ENCODE measurements at places on chromosomes 7 and 10.

GRCh38 chr10:97921581-97922021 is 72.0 kb downstream of the GOLGA7B start:
- no peak for DNase-seq

DNA sequence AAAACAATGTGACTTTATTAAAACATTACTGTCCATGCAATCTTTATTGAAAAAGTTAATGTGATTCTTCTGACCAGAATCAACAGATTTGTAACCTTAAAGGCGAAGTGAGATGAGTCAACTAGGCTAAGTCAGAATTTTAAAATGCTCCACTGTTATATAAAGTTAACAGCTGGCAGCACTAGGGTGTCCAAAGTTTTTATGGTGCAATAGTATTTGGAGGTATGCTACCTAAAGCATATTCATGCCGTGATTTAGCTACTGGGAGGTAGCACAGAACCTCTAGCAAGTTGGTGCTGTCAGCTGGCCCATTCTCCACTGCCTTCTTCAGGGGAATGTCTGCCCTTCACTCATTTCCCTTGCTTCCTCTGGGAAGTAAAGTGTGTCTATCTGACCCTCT is 126.7 kb downstream of the RAPGEF5 start:
- no peak for DNase-seq

- peak; percentile 38 for DNase-seq
Measured at GRCh38 chr10:92573091-92573797, 649 bp downstream of the IDE start.

DNA sequence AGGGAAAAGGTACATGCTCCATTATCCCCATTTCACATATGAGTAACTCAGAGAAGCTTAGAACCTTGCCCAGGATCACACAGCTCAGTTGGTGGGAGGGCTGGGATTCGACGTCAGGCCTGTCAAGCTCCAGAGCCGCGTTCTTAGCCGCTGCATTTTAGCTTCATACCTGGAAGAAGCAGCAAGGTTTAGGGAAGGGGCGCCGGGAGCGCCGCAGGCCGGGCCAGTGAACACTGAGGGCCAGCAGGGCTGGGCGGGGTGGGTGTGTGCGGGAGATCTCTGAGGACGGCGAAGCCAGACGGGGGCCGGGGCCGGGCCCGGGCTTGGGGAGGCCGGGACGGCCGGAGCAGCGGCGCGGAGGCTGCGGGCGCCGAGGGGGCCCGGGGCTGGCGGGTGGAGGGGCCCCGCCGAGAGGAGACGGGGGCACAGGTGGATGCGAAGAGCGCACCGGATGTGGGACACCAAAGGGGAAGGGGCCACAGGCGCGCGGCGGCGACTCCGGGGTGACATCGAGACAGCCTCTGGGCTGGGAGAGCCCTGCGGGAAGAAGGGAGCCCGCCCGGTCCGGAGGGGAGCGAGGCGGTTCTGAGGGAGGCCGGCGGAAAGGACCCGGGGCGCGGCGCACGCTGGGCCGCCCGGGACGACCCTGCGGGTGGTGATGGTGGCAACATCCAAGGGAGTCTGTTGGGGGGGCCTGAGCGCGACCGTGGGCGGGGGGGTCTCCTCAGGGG is 498 bp downstream of the NDST2 start:
- peak; percentile 48 for DNase-seq

DNA sequence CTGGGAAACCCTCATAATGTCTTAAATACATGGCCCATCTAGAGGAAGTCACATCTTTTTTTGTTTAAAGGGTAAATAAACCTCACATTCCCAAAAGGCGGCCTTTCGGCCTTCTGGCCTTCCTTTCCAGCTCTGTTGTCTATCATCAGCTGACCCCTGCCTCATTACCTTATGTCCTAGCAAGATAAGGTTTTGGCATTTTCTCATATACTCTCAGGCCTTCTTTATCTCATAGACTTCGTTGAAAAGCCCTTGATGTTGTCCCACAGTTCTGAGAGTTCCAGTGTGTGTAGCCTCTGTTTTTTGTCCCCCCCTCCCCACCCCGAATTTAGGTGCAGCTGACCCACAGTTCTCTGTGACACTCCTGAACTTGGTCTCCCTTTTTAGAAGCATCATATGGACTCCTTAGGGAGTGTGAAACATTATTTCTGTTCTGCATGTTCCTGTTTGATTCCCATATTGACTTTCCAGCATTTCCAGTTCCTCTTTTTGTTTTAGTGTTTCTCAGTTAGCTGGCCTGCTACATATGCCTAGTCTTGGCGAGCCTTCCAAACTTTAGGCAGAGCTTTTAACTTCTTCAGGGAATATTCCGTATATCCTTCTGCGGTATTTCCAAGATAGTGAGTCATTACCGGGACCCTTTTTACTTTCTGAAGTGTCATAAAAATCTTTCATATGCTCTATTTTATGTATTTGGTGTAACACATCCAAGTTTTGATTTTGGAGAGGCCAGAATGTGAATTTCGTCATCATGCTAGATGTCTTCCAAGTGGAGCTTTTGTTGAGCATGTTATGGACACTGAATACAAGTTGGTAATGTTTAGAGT is 138.5 kb downstream of the LRRC4 start:
- no peak for DNase-seq

DNA sequence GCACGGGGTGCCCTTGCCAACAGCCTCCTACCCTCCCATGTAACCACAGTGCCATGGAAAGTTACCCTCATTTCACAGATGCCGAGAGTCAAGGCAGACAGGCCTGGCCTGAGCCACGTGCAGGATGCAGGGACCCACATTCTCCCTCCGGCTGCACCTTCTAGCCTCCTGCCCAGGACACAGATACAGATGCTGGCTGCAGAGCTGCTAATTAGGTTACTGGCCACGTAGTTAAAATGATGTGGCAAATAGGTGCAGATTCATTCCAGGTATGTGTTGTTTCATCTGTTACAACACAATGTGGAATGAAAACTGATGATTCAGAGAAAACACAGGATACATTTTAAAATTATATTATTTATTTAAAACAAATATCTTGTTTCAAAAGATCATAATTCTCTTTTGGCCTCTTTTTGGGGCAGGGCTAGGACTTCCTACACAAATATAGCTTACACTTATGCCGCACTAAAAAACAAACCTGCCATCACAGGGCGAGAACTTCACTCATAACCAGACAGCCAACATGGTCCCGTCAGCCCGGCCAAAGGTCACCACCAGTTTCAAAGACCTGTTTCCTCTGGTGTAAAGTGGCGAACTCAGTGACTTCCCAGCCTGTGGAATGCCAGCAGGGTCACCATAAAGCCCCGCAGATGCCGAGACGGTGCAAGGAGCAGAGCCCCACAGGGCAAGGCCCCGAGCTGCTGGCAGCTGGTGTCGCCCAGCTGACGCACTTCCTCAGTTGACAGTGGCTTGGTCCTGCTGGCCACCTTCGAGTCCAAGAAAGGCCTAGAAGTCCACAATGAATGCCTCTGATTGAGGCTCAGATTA is 83.5 kb downstream of the TNS3 start:
- DNase-seq = peak; percentile 71

DNA sequence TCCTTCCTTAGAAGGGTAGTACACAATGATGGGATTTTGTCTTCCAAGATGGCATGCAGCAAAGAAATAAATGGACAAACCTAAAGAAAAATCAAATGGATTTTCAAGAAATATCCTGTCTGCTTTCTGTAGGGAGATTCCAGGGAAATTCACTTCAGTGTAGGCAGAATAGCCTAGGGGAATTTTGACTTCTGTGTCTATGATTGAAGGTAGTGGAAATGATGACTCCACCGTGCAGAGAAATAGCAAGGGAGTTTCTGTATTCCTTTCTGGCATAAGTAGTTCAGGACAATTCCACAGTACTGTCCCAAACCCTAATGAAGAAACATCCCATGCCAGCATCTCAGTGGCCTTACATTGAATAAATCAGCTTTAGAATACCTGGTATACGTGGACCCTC is 9.5 kb downstream of the ATOH7 start:
- DNase-seq = no peak

- no peak for DNase-seq
Measured at GRCh38 chr10:77350711-77351119, 286.9 kb downstream of the KCNMA1 start.

DNA sequence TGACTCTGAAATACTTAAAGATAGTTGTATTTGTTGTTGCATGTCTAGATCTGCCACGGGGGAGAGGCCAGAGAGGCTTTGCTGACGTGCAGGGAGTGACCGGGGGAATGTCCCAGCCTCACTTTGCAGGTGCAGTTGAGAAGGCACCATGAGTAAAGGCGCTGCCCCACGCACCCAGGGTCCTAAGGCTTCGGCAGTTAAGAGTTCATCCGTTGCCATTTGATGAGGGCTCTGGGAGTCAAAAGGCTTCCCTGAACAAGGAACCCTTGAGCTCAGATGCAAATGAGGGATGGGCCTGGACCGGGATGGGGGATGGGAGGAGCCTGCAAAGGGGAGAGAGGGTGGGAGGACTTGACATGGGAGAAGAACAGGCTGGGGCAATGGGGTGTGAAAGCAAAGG is 20.4 kb downstream of the PPP2R2D start:
- DNase-seq = no peak

DNA sequence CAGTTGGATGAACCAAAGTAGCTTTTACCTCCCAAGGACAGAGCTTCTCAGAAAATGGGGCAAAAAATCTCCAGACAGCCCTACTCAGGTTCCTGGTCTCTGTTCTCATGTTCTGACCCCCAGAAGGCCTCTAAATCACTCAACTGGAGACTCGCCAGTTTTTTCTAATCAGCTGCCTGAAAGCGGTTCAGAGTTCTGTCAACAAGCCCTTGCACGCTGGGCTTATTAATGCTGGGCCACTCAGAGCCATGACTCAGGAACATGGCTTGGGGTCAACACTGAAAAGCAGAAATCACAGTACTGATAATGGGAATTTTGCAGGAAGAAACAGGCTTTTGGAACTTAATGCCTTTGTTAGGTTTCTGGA is 15.3 kb downstream of the ECHDC3 start:
- no peak for DNase-seq

- DNase-seq = no peak
Measured at GRCh38 chr10:131795761-131796160, 105.0 kb upstream of the PPP2R2D start.

DNA sequence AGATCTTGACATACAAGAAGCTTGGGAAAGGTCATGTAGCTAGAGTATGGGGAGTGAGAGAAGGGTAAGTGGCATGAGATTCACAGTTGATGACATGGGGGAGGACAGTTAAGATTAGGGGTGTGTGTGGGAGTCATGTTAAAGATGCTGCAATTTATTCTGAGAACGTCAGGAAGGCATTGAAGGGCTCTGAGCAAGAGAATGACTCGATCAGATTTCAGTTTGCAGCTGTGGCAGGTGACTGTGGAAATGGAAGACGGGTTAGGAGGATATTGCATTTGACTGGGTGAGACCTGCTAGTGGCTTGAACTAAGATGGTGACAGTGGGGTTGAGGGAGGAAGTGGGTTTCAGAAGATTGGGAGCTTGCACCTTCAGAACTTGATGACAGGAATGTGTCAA is 5.6 kb downstream of the CDC123 start:
- DNase-seq = no peak

GRCh38 chr7:129780257-129780973 is 168.9 kb downstream of the NRF1 start:
- peak; percentile 91 for DNase-seq

DNA sequence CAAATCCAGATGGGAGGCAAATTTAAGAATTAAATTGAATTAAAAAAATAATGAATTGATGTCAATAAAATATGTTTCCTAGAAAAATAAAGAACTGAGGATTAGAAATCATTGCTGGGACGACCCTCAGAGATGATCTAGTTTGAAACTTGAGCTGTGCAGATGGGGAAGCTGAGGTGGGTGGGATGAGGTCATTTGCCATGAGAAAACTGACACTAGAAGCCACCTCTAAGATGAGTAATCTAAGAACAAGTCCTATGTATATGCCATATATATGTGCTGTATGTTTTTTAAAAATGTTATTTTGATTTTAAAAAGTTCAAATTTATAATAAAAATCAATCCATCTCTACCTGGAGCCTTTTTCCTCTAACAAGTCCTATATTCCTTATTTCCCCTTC is 135.7 kb downstream of the RSU1 start:
- DNase-seq = no peak

DNA sequence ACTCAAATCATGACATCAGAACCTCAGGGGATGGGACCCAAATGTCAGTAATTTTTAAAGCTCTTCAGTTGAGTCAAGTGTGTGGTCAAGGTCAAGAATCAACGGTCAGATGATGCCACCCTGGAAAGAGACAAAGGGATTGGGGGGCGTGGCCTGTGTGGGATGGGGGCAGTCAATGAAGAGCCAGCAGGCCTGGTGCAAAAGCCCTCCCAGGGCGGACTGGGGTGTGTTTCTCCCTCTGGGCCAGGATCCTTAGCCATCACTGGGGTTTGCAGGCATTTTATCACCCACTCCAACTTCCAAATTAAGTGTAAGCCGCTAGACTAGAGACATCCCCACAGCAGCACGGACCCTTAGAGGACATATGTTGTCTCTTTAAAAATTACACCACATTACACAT is 204.7 kb downstream of the USP6NL start:
- no peak for DNase-seq

DNA sequence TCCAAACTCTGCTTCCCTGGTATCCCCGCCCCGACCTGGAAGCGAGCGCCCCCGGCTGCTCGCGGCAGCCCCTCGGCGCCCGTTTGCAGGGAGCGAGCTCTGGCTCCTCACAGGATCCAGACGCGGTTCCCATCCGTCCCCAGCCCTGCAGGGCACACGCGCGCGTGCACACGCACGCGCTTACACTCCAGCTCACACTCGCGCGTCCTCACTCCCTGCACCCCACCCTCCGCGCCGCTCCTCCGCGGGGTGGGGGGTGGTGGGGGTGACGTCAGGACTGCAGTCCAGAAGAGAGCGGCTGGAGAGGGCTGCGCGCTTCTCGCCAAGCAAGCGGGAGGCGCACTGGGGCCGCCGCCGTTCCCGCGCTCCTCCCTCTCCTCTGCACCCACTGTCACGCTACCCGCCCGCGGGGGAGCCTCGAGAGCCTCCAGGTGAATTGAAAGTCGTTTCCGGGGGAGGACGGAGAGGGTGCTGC is 255.6 kb downstream of the OTUD1 start:
- DNase-seq = no peak

DNA sequence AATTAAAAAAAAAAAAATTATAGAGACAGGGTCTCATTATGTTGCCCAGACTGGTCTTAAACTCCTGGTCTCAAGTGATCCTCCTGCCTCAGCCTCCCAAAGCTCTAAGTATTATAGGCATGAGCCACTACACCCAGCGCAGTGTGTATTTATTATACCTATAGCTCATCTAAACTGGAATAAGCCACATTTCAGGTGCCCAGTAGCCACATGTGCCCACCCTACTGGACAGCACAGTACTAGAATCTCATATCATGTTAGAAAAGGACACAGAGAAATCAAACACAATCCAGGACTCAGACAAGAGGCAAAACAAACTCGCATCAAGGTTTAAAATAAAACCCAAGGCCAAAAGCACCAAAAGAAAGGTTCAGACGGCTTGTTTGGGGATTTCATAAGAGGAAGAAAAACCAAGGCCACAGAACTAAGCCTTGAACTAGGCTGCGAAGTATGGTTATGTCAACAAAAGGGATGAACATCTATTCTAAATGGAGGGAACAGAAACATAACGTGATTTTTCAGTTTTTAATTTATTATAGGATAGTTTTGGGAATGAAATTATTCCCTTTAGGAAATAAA is 32.3 kb downstream of the SLC16A9 start:
- DNase-seq = no peak

DNA sequence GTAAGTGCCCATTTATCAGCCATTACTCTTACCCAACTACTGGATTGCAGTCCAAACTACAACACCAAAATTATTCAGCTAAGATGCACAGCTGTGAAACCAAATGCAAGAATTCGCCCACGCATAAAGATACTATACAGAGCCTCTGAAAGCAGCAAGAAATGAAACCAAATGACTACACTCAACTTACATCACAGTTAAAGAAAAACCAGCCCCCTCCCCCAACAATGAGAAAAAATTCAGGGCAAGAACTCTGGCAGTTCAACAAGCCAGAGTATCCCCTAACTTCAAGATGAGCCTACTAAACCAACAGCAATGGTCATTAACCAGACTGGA is 209.1 kb upstream of the VWC2 start:
- DNase-seq = no peak
